Vagina (tissue), 2 donors: ENCODE measurements at places on chromosomes 5 and 9. TPM values are rescaled to one million over a fixed set of nuclear protein-coding genes. Genes with fewer than 3 reads are reported as not detected.

GRCh38 chr9:129344641-129345495, 166.8 kb upstream of the IER5L start:
- no peak for DNase-seq

DNA sequence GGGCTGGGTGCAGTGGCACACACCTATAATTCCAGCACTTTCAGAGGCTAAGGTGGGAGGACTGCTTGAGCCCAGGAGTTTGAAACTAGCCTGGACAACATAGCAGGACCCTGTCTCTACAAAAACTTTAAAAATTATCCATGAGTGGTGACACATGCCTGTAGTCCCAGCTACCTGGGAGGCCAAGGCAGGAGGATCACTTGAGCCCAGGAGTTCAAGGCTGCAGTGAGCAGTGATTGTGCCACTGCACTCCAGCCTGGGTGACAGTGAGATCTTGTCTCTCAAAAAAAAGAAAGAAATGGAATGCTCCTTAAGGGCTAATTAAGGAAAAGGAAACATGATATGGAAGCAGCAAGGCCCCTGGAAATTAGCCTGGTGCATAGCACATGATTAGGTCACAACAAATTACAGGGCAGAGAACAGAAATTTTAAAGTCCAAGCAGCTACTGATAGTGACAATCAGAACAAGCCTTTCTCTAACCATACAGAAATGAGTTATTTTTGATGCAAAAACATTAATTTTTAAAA, 19.5 kb downstream of the ANKH start:
- no peak for DNase-seq

- DNase-seq: no peak
Measured at GRCh38 chr9:27094640-27095298, 14.3 kb upstream of the TEK start.

GRCh38 chr9:95250462-95251221, 66.9 kb downstream of the FANCC start:
- no peak for DNase-seq

- no peak for DNase-seq
Measured at GRCh38 chr5:95996904-95997723, 35.5 kb upstream of the ELL2 start.

GRCh38 chr5:88438006-88438405, 169.4 kb upstream of the TMEM161B start:
- DNase-seq: no peak

The SRD5A1 gene
- 45.4 TPM for total RNA-seq

The DNAI1 gene
- not detected for total RNA-seq

The TNFSF15 gene
- total RNA-seq: 0.74 TPM

The DBH gene
- total RNA-seq: 12.0 TPM

DNA sequence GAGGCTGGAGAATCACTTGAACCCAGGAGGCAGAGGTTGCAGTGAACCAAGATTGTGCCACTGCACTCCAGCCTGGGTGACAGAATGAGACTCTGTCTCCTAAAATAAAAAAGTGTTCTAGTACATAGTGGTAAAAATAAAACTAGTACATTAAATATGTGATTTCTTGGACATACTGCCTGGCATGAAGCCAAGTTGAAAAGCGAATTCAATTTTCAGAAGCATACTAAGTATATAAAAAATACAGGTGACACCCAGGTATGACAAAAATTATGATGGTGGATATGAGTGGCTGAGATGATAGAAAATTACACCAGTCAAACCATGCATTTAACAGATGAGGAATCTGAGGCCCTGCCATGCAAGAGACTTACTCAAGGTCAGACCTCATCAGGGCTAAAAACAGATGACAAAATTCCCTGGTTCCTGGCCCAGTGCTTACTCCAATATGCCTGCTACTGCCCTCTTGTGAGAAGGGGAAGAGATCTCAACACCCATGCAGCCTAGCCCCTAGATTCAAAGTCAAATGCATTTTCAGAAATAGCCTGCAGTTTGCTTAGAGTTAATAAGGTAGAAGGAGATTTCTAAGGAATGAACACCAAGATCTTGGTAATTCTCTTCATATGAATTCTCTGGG, 46.6 kb upstream of the GNPDA1 start:
- no peak for DNase-seq

- DNase-seq: no peak
Measured at GRCh38 chr9:120507936-120508510, 71.9 kb downstream of the CDK5RAP2 start.

DNA sequence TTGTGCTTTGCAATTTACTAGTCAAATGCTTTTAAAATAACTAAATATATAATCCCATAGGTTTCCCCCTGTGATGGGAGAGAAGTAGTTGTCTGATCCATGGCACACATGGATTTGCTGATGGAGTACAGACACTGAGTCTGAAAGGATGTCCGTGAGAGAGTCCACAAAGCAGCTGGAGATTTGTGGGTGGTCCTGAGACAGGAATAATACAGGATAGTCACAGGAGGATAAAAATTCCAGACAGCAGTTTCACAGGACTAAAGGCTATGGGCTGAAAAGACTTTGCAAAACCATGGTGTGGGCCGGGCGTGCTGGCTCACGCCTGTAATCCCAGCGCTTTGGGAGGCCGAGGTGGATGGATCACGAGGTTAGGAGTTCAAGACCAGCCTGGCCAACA, 58.7 kb upstream of the ZFR start:
- no peak for DNase-seq

- DNase-seq: no peak
Measured at GRCh38 chr9:109258481-109259302, 62.2 kb downstream of the EPB41L4B start.

The PAPPA gene
- total RNA-seq: 4.4 TPM

- DNase-seq: no peak
Measured at GRCh38 chr5:151083081-151083676, 2.3 kb upstream of the TNIP1 start.

DNA sequence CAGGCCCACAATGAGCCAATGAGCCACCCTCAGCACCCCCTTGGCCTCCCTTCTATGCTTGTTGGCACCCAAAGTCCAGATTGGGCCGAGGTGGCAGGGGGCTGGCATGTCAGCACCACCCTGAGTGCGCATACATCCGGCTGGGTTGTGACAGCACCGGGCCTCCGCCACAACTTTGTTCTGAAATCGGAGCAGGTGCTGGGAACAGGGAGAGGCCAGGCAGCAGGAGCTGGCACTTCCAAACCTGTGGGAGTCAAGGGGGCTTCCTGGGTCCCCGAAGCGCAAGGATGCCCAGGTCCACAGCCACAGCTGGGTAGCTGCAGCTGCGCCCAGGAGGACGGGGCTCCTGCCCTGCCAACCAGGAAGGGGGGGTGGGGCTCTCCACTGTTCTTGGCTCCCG, 1911.9 kb upstream of the WWC1 start:
- no peak for DNase-seq

GRCh38 chr5:171701100-171701541, 84.5 kb upstream of the SMIM23 start:
- DNase-seq: no peak

The MYOZ3 gene
- total RNA-seq: not detected

The AK8 gene
- total RNA-seq: 0.25 TPM

- no peak for DNase-seq
Measured at GRCh38 chr5:77117161-77117560, 30.1 kb upstream of the ZBED3 start.

The FST gene
- total RNA-seq: 5.6 TPM

GRCh38 chr9:127739614-127740330, 4.7 kb upstream of the TOR2A start:
- DNase-seq: no peak

The CCL19 gene
- total RNA-seq: 3.7 TPM

DNA sequence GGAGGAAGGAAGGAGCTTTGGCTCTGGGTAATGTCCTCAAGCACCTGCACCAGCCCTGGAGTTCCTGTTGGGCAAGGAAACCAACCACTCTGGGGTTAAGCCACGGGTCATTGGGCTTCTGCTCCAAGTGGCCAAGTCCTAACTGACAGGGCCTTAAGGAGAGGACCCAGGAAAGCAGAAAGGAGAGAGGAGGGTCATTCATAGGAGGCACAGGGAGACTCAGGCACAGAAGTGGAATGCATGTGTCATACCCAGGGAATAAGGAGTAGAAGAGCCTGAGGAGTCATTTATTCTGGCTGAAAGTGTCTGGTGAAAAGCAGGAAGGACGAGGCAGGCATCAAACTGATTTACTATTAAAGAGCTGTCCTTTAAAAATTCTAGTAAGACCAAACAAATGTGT, 129.2 kb downstream of the DMRT2 start:
- DNase-seq: no peak

The RLN2 gene
- total RNA-seq: not detected

DNA sequence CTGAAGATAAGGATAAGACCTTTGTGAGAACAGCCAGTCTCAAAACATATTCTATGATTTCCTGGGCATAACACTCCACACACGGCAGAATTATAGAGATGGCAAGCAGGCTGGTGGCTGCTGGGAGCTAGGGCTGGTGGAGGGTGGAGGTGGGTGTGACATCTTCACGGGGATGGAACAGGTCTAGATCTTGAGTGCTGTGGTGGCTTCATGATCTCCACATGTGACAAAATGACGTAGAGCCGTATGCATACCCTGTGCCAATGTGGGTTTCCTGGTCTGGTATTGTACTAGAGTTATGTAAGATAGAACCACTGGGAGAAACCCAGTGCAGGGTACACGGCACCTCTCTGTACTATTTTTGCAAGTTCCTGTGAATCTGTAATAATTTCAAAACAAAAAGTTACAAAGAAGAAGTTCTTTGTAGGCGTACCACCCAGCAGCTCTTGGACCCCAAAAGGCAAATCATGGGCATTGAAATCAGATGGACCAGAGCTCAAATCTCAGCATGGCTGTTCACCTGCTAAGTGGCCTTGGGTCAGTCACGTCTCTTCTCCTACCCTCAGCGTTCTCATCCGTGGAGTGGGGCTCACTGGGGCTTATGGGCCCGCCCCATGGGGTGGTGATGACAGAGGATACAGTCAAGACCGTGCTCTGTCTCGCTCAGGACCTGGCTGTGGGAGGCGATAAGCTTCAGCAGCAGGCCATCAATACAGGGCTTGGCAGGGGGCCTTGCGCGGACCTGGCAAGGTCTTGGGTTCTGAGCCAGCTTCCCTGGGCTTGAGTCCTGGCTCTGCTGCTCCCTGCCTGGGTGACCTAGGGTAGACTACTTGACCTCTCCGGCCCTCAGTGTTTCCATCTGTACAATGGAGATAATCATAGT, 74.7 kb upstream of the UNC5A start:
- DNase-seq: no peak

The PIP5K1B gene
- total RNA-seq: 2.9 TPM

- no peak for DNase-seq
Measured at GRCh38 chr5:73558950-73559349, 6.5 kb downstream of the ANKRA2 start.

DNA sequence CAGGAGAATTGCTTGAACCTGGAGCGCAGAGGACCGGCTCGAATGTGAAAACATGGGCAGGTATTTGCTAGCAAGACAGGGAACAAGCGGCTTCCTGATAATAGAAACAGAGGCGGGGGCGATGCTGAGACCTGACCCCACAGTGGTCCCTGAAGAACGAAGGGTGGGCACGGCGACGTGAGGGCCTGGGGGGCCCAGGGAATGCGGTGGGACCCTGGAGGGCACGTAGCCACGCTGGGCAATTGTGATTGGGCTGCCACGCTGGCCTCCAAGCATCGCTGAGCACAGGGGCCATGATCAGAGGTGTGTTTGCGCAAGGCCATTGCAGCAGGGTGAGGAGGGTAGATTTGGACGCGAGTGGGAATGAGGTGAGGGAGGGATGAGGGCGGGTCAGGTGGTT, 30.7 kb downstream of the MED10 start:
- DNase-seq: no peak

DNA sequence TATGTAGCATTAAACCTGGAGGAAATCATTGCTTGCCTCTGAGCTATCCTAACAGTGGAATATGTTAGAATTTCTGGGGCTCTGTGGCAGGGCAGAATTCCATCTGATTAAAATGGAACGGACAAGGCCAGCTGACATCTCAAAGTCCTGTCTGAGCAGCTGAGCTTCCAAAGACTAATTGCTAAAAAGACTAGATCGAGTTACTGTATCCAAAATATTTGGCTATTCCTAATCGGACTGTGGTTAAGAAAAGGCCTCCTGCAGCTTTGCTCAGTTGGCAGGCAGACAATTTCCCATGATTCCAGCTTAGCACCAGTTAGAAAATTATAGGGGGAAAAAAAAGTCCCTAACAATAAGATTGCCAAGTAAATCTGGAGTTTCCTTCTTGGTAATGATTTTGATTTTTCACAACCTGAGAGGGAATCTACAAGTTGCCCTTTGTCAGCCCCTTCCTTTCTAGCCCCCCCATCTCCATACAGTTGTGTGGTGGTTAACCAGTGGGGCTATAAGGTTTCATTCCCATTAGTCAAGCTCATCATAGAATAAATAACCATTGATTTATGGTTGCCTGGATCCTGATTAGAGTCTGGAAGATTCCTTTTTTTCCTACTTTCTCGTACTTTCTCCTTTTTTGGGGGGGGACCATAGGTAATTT, 26.4 kb downstream of the PTGR1 start:
- DNase-seq: no peak

GRCh38 chr9:128714586-128715435, 9.1 kb downstream of the ZDHHC12 start:
- no peak for DNase-seq

DNA sequence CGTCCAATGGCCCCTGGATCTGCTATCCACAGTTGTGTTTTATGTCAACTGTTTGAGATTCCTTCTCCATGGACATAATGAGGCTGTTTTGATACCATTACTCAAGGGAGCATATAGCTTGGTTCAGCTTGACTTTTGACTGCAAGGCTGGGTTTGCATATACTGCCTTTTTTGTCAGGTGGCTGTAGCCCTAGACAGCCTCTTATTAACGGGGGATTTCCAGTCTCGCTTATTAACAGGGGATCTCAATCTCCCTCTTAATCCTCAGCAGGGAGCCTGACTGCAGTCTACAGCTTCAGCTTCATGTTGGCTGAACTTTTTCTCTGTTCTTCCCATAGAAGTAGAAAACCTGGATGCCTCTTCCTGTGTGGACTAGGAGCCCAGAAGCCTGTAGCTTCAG, 73.7 kb upstream of the TNC start:
- DNase-seq: no peak

- no peak for DNase-seq
Measured at GRCh38 chr5:84265739-84266550, 118.7 kb downstream of the EDIL3 start.

- no peak for DNase-seq
Measured at GRCh38 chr9:91188719-91189590, 172.8 kb downstream of the AUH start.

The SAXO1 gene
- total RNA-seq: not detected

DNA sequence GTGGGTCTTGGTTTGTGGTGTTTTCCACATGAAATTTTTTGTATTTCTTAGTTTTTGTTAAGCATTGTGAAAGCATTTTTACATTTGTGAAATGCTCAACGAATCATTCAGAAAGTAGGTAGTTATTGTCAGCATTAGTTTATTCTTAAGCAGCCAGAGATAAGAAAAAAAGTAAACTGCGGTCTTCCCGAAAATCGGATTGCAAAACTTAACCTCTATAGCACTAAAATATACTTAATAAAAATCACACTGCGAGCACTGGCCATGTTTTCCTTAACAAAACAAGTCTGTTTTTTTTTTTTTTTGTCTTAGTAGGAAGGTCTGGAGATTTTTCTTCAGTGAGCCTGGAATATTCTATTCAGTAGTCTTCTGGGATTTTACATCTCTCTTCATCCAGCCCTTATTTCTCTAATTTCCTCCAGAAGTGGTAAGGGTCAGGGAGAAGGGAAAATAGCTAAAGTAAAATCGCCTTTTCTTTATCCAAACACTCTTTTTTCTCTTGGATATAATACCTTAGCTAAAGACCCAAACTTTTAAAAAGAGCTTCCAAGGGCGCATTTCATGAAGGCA, 289.9 kb downstream of the DMAC1 start:
- DNase-seq: no peak

- no peak for DNase-seq
Measured at GRCh38 chr9:74642376-74642775, 145.2 kb downstream of the RORB start.
